Activated T-helper 1 cell treated with Interleukin-2 at 50 U/mL for 16 hours (primary cell): ENCODE measurements at places on chromosomes 6 and 20.

- DNase-seq: no peak
Measured at GRCh38 chr6:91826128-91826527, 1239.3 kb upstream of the MAP3K7 start.

- no peak for DNase-seq
Measured at GRCh38 chr6:159998538-159998937, 29.7 kb downstream of the IGF2R start.

- no peak for DNase-seq
Measured at GRCh38 chr20:23636182-23636907, 1.4 kb downstream of the CST3 start.

DNA sequence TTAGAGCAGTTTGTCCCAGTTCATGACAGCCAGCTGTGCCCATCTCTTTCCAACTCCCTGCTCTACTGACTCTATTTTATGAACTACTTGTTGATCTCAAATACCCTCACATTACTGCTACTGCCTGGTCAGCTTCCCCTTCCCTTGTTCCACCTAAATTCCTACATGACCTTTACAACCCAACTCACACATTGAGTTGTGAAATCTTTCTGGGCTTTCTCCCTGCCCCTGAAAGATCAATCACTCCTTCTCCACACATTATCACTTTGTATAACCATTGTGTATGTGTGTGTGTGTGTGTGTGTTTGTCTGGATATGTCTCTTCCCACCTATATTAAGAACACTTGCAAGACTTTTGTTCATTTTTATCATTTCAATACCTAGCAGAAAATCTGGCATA is 42.1 kb upstream of the CLIC5 start:
- no peak for DNase-seq

DNA sequence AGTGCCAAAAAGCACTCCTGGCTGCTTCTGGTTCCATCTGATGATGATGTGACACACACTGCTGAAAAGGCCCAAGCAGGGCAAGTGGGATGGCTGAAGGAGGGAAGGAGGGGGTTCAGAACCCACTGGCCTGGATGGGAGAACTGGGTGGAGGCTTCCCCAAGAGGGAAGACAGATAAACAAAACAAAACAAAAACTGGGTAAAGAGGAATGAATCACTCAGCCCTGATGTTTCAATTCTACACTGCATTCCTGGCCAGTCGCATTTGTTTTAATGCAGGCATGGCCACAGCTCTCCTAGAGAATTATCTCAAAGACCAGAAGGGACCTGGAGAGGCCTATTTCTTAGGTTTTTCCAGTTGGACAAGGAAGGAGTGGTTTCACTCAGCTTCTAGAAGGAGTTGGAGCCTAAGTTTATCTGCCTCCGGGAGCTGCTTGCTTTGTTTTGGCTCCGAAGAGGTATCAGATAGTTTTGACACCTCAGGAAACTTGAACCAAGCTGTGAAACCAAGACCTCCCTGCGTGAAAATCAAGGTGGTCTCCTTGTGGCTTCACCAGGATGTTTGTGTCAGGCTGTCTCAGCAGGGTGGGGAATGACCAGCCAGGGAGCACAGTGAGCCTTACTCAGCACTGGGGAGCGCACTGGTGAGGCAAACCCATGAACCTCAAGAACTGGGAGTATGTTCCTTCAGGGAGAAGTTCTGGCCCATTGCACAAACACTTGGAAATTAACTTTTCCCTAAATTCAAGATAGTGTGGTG is 16.1 kb downstream of the TTPAL start:
- no peak for DNase-seq

- DNase-seq: no peak
Measured at GRCh38 chr20:54167909-54168872, 5.6 kb downstream of the CYP24A1 start.

GRCh38 chr6:158009935-158010585 is 28.4 kb downstream of the SYNJ2 start:
- no peak for DNase-seq

GRCh38 chr6:149889326-149889725 is 8.6 kb downstream of the RAET1E start:
- DNase-seq: no peak

DNA sequence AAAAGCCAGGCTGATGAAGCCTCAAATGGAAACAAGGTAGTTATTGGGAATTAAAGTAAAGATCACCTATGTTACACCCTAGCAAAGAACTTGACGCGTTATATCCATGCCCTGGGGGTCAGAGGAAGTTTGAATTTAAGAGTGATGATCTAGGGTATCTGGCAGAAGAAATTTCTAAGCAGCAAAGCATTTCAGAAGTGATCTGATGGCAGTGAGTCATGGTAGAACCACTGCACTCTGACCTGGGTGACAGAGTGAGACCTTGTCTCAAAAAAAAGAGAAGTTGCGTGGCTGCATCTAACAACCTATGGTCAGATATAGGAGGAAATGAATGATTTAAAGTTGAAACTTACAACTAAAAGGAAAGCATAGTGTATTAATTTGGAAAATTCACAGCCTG is 45.2 kb downstream of the SCP2D1 start:
- no peak for DNase-seq

DNA sequence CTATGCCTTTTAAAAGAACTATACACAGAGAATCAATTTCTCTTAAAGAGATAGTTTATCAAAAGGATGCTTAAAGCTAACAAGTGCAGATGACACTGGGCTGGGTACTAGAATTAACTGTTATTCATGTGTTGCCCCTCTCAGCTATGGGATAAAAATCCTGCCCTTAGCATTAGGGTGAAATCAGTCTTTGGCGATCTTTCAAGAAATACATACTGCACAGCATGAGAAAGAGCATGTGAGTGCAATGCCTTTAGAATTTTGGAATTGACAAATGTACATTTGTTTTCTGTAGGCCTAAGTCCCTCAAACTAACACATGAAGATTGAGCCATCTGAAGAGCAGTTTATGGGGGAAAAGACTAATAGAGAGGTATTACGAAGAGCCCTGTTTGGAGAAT is 115.4 kb downstream of the ZFP64 start:
- DNase-seq: no peak

DNA sequence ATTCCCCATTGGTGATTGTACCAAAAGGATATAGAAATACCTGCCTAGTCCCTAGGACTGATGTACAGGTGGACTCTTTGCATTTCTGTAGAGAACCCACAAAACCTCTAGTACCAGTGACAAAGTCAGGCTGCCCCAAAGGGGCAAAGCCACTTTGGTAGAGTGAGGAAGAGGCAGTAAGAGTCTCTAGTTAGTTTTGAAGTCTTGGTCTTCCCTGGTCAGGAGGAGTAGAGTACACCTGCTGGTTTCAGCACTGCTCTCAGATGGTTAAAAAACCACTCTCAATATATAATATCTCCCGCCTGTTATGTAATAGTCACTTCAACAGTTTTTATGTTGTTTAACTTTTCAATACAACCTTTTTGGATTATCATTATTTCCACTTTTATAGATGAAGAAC is 344.9 kb downstream of the CDKAL1 start:
- DNase-seq: no peak

GRCh38 chr6:33490198-33490597 is 35.8 kb downstream of the ZBTB9 start:
- no peak for DNase-seq

- no peak for DNase-seq
Measured at GRCh38 chr20:8524101-8525016, 392.3 kb downstream of the PLCB1 start.

DNA sequence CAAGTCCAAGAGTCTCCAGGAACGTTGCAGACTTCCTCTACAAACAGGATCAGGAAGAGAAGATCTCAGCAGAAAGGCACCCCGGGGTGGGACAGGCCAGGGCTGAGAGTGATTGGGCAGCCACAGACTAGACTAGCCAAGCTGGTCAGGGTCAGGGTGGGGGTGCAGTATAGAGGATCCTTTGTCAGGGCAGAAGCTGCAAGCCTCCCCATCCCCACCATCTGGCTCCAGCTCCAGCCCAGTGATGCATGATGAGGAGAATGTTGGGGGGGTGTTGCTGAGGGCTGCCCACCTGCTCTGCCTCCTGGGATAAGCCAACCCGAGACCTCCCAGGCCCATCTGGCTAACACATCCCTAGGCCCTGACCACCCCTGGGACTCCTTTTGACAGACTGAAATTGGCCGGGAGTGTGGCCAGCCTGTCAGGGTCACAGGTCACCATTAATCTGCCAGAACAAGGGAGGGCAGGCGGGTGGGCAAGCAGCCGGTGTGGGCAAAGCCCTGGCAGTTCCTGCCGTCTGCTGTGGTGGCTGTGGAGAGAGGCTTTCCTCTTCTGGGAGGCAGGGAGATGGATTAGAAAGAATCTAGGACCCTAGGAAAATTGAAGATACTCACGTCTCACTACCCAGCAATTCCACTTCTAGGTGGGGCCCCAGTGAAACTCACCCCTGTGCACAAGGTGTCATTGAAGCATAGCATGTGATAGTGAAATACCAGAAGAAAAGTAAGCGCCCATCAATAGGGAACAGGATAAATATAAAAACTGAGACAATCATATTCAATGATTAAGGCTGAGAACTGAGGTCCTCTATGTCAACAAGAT is 22.1 kb upstream of the SNTA1 start:
- no peak for DNase-seq

DNA sequence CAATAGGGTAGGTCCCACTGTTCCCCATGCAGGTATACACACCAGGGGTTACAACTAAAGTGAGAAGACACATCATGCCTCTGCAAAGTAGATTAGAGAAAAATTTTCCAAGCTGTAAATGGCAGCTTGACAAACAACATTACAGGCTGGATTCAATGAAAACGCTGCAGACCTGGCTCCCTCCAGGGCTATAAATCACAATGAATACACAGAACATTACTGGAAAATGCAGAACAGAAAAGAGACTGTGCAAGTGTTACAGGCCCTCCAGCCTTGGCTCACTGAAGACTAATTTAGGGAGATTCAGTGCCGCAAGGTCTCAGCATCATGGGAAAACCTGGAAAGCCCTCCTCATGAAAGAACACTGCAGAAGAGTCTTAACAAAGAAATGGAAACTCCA is 207.8 kb downstream of the KHDC1L start:
- DNase-seq: no peak

GRCh38 chr6:135210632-135211305 is 29.7 kb downstream of the MYB start:
- DNase-seq: no peak
